ENCODE measurements at places on chromosomes 7 and 10. TPM values are rescaled to one million over a fixed set of nuclear protein-coding genes. Genes with fewer than 3 reads are reported as not detected.

Gene CALML3
- total RNA-seq, result not detected

Gene CLCN1
- total RNA-seq, result not detected

Gene MKRN1
- total RNA-seq, result 54.2 TPM

Gene UCMA
- total RNA-seq, result not detected

Gene CYP3A4
- not detected for total RNA-seq

Gene FKBP14
- 13.1 TPM for total RNA-seq

Gene VENTX
- not detected for total RNA-seq

Gene MUC3A
- not detected for total RNA-seq

Gene TLX1
- total RNA-seq, result 0.14 TPM

Gene UNCX
- 0.10 TPM for total RNA-seq

Gene MAT1A
- total RNA-seq, result 3.9 TPM

Gene SAMD9L
- total RNA-seq, result not detected

Gene MMP21
- not detected for total RNA-seq

Gene GPNMB
- total RNA-seq, result 14.3 TPM

Gene MYH16
- not detected for total RNA-seq

Gene SRRM3
- total RNA-seq, result 8.5 TPM

Gene SPRN
- not detected for total RNA-seq
